ENCODE measurements at places on chromosomes 2 and 18. TPM values are rescaled to one million over a fixed set of nuclear protein-coding genes. Genes with fewer than 3 reads are reported as not detected.

CRYGD gene
- total RNA-seq = not detected

ADRA2B gene
- 0.07 TPM for total RNA-seq

AQP12B gene
- not detected for total RNA-seq

OTOS gene
- not detected for total RNA-seq

MFSD2B gene
- total RNA-seq = 0.07 TPM

STK16 gene
- 32.3 TPM for total RNA-seq

GPAT2 gene
- total RNA-seq = 9.8 TPM
